ENCODE measurements at places on chromosomes 11 and 22.

- no peak for DNase-seq
These were observed 24.3 kb upstream of the SMCO4 start for GRCh38 chr11:93567401-93567895.

DNA sequence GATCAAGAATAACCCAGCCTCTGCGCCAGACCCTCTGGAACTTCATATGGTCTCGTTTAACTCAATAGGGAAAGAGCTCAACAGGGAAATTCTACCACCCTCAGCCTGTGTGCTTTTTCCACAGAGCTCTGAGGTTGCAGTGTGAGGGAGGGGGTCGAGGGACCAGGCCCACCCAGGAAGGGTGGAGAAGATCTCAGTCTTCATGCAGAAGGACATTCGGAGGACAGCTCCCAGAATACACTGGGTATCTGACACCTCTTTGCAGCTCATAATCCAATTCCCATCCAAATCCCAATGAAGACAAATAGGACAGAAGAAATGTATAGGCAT lies 56.6 kb downstream of the ST14 start:
- DNase-seq: no peak

DNA sequence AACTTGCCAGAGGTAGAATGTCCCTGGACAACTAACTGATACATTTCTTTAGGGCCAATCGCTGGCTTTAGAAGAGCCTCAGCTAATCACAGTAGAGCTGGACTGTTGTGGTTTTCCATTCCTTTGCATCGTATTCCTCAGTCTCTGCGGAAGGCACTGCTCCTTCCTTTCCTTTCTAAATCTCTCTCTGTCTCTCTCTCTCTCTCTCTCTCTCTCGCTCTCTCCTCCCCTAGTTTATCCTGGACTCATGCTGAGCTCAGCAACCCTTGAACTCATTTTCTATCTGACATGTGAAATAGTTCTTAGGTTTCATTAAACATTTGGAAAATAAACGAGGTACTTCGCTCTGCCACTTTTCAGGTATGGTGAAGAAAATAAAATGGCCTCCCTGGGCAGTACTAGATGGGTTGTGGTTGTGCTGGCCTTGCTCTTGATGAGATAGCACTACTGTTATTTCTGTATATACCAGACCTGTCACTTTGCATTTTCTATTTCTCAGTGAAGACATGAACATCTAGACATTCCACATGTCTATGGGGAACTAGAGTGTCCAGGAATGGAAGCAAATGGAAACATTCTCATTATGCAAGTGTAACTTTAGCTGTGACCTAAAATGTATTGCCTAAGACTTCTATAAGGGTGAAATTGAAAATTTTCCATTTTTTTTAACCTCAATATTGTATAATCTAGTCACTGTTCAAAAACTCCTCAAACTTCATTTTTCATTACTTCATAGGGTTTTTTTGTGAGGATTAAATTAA lies 12.0 kb upstream of the SESN3 start:
- DNase-seq: no peak

DNA sequence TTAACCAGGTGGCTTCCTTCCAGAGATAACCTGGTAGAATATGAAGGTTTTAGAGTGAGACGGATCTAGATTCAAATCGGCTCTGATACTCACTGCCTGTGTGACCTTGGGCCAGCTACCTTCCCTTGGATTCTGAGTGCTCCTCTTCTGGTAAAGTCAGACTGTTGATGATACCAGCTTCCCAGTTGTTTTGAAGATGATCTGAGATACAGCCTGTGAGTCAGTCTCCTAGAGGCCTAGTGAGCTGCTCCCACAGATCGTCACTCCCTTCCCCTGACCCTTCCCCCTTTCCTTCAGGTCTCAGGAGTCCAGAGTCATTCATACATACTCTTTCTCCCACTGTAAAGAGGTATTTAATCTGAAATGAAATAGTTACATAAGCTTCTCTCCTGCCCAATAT lies 207.8 kb downstream of the GRIK4 start:
- no peak for DNase-seq

GRCh38 chr11:6747097-6747668 lies 24.6 kb downstream of the OR2AG2 start:
- no peak for DNase-seq

DNA sequence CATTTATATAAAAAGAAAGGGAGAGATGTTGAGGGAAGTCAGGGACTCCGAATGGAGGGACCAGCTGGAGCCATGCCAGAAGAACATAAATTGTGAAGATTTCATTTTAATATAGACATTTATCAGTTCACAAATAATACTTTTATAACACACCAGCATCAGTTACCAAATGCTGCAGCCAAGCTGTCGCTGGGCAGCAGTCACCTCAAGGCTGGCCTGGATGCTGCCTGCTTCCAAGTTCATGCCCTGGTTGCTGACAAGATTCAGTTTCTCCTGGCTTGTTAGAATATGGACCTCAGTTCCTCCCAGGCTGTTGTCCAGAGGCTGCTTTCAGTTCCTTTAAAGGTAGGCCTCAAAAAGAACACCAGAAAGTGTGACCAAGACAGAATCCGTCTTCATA lies 30.8 kb upstream of the ALDH3B2 start:
- no peak for DNase-seq

DNA sequence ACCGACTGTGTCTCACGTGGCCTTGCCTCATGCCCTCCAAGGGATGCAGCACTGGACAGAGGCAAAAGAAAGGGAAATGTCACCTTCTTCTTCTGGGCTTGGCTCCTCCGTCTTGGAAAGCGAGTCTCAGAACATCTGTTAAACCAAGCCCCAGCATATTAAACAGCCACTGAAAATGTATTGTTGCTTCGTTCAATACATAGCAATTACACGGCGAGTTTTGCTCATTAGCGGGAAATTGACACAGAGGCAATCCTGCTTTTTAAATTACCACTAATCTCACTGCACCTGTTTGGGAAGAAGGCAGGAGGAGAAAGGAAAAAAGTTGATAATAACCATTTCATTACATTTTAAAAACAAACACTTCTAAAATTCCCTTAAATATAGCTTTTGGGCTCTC lies 72.1 kb downstream of the SEZ6L start:
- no peak for DNase-seq

- DNase-seq: no peak
These were observed 48.7 kb downstream of the TENM4 start for GRCh38 chr11:79392161-79392560.

DNA sequence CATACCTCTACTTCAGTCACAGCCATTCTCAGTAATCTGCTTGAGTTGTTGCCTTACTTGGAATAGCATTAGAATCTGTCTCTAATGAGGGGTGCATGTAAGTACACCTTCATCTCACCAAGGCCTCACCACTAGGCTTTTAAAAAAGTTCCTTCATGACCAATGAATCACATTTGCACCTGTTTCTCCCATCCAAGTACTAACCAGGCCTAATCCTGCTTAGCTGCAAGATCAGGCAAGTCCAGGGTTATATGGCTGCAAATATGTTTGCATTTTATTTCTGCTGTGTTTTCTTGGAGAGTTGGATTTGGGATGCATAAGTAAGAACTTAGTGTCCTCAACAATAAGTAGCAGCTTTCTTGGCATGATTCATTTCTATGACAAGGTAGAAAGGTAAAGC lies 66.9 kb downstream of the BBOX1 start:
- DNase-seq: no peak

DNA sequence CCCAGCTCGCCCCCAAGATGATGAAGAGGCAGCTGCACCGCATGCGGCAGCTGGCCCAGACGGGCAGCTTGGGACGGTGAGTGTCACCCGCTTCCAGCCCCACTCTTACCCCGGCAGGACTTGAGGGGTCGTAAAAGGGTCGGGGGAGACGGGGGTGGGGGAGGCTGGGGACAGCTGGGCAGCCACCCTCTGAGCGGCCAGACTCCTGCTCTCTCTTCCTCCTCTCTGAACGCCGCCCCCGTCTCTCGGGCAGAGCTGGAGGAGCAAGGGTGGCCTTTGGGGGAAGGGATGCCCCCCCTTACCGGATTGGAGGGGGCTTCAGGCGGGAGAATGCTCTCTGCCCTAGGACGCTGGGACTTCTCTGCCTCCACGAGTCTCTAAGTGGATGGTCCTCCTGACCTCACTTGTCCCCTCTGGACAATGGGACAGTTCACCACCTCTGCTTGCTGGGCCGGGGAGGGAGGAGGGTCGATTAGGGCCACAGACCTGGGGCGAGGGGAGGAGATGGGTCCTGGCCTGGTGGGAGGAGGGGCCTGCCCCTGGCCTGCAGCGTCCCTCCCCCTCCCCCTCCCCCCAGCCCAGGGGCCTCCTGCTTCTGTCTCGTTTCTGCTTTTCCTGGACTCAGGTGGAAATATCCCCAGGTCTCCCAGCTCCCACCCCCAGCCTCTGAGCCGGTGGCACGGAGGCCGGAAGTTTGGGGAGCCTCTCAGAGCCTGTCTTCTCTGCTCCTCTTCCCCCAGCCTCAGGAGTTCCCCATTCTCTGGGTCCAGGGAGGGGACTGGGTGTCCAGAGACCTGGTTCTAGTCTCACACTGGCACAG lies 512 bp downstream of the SH3BP1 start:
- no peak for DNase-seq

DNA sequence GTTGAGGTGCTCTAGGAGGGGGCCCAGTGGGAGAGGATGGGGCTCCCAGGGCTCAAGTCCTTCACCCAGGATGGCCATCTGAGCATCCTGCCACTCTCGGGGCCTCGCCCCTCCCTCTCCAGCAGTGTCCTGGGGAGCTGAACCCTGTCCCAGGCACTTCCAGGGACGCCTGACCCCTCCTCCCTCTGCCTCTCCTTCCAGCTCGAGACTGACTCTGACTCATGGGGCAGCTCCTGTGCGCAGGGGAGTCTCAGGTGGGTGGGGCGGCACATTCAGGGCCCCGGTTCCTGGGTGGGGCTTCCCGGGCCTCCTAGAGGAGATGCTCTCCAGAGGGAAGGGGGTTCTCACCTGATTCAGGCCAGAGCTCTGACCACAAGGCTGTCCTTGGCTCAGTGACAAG lies 77.1 kb upstream of the IGLL5 start:
- no peak for DNase-seq

DNA sequence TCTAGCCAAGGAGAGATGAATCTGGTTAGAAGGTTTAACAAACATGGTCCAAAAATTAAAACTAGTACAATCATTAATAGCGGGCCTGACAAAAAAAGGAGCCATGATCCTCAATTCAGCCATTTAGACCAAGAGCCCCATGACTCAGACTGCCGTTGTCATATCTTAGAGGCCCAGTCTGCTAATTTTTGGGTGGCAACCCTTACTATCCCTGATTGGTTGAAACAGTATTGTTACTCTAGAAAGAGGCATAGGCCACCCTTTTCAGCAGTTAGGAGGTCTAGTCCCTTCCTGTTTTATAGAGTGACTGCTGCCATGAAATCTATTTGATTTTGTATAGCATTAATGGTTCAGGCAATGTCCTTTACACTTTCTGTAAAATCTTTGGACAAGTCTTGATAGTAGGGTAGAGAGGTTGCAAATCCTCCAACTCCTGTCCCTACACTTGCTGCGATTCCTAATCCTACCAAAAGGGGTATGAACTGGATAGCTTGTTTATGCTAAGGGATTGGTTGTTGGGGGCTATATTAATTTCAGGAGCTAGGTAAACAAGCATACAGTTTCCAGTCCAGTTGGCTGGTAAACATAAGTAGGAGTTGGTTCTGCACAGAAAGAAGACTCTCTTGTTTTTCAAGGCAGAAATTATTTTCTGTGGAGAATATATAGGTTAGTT lies 1056.3 kb upstream of the CNTN5 start:
- DNase-seq: no peak

GRCh38 chr11:66015936-66016792 lies 4.4 kb downstream of the CST6 start:
- no peak for DNase-seq

DNA sequence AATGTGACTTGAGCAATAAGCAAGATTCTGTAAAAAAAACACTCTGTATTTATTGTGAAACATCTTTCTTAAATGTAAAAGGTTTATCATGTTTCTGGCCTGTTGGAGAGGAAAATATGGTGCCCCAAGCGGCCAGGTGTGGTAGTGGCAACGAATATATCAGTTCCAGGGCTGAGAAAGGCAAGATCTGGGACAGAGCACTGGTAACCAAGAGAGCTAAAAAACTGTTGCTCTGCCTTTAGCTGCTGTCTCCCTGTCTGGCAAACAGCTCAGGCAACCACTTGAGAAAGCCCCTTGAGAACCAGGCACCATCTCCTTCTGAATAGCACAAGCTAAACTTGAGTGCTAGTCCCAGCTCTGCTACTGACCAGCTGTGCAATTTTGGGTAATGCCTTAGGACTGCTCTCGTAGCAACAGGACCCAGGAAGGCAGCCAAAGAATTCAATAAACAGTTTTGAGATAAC lies 129.9 kb downstream of the KCNC1 start:
- no peak for DNase-seq

GRCh38 chr11:128582496-128583366 lies 4.6 kb downstream of the ETS1 start:
- no peak for DNase-seq

DNA sequence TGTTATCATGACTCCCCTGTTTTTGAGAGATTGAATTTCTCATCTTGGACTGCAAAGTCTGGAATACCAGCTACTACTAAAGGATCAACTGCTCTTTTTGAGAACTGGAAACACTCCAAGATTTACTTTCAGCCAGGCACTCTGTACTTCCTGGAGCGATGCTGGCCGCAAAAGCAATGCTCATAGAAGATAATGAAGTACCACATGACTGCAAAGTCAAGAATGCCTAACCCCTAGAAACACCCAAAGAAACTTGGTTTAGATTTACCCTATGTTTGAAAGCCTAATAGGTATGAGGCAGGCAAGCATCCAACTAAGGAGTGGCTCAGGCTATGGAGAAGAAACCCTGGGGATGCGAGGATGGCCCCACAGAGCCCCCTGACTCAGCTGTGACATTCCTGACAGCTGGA lies 47.7 kb upstream of the ARHGAP20 start:
- DNase-seq: no peak

DNA sequence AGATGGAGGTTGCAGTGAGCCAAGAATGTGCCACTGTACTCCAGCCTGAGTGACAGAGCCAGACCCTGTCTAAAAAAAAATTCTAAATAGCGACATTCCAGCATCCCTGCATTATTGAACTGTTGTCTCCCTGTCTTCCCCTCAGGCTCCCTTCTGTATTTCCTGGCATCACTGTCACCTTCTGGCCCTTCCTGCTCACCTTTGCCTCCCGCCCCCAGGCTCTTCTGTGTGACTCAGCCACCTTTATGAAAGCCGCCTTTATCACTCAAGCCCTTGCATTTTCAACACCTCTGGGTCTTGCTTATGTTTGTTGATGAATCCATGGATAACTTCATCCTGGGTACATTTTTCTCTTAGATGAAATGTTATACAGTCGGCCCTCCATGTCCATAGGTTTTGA lies 21.1 kb downstream of the UBASH3B start:
- DNase-seq: no peak

- DNase-seq: no peak
These were observed 36.4 kb downstream of the MAML2 start for GRCh38 chr11:96306600-96306932.

GRCh38 chr11:58637371-58637770 lies 14.9 kb downstream of the CNTF start:
- DNase-seq: no peak

- DNase-seq: no peak
These were observed 38.6 kb downstream of the BLID start for GRCh38 chr11:122077459-122077858.

All from stimulated activated CD4-positive, alpha-beta T cell treated with anti-CD3 and anti-CD28 coated beads, Interleukin-2, amount 100 ng/mL, for 4 hours (primary cell).